ENCODE measurements at places on chromosomes 1 and 21.

DNA sequence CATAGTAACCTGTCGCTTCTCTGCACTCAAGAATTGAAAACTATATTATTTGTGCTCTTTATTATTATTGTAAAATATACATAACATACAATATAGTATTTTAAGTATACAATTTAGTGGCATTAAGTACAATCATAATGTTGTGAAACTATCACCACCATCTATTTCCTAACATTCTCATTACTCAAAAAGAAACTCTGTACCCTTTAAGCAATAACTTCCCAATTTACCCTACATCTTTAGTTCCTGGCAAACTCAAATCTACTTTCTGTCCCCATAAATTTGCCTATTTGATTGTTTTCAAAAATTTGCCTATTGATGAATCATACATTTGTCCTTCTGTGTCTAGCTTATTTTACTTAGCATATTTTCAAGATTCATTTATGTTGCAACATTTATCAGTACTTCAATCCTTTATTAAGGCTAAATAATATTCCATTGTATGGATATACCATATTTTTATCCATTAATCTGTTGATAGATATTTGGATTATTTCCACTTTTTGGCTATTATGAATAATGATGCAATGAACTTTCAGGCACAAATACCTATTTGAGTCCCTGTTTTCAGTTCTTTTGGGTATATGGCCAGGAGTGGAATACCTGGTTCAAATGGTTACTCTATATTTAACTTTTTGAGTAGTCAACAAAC, 99.6 kb upstream of the DMRTA2 start:
- no peak for DNase-seq

DNA sequence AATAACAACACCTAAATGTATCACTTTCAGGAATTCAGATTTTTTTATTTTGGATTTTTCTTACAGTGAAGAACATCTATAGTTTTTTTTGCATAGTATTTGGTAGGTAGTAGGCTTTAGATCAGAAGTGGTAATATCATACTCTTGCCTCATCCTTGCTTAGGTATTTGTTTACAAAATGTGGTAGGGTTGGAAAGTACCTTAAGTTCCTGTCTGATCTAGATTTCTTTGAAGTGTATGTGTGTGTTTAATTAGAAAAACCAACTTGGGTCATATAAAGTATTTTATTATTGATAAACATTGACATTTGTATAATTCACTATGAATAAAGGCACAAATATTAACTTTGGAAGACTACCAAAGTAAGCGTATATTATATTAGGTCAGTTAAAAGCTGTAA, 85.3 kb upstream of the GPR88 start:
- no peak for DNase-seq

DNA sequence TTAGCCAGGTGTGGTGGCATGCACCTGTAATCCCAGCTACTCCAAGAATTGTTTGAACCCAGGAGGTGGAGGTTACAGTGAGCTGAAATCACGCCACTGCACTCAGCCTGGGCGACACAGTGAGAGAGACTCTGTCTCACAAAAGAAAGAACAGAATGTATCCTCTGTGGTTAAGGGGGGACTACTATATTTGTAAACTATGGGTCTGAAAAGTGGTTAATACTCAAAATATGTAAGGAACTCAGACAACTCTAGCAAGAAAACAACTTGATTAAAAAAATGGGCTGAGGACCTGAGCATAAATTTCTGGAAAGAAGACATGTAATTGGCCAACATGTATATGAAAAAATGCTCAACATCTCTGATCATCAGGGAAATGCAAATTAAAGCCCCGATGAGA, 11.2 kb downstream of the FNBP1L start:
- no peak for DNase-seq

- DNase-seq: no peak
Observed at GRCh38 chr1:7707527-7707926, 63.6 kb upstream of the VAMP3 start.

DNA sequence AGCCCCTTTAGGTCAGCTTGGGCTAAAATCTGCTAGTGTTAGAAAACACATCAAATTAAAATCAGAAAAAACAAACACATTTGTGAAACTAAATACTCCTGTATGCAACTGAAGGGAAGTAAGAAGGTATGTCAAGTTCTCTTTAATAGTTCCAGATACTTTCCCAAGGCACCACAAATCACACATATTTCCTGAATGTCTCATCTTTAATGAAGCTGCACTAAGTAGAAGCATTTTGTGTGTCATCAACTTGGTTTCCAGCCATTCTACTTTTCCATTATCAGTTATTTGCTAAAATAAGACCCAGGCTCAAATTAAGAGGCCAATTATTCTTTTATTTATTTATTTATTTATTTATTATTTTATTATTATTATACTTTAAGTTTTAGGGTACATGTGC, 34.7 kb downstream of the CRB1 start:
- DNase-seq: no peak

DNA sequence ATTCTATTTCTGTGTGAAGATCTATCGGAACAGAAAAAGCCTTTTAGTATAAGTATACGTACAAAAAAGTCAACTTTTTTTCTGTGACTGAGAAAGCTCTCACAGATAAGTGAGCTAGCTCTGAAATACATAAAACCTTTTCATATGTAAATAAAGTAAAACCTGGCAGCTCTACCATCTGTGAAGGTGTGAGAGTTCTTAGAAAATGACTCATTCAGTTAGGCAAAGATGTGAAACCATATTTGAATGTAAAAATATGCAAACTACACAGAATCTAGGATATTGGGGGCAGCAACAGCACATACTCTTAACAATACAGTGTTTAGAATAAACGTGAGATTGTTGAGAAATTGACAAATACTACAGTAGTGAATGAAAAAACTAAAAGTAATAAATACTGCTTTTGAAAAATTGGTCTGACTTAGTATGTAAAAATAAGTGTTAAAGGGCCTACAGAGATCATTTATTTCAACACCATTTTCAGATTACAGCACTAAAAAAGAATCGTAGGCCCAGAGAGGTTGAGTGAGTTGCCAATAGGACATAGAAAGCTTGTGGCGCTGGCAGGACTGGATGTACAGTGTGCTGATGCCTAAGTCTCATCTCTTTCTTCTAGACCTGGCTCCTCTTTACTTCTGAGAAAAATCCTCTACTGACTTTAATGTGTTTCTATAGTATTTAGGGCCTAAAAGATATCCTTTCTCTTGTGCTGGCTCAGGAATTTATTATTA, 19.8 kb downstream of the ATP6V1G3 start:
- DNase-seq: no peak

DNA sequence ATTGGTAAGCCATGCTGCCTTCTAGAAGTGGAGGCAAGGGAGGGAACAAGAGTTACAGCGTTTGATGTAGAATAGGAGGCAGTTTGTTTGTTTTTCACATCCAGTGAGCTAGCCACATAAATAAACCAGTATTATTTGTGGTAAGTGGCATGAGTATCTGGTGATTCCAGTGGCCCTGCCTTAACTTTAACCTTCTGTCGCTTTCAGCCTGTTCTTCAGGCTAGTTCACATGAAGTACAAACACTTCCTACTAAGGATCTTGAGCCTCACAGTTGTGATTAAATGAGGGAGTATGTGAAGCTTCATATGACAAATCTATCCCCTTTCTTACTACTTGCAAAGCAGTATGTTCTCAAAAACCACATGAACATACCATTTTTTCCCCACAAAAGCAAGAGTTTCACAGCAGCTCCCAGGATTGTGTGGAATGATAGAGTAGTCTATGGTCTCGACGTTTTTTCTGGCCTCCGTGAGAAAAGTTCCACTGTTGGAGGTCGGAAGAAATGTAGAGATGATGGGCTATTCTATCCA, 59.5 kb downstream of the PHACTR4 start:
- DNase-seq: no peak

DNA sequence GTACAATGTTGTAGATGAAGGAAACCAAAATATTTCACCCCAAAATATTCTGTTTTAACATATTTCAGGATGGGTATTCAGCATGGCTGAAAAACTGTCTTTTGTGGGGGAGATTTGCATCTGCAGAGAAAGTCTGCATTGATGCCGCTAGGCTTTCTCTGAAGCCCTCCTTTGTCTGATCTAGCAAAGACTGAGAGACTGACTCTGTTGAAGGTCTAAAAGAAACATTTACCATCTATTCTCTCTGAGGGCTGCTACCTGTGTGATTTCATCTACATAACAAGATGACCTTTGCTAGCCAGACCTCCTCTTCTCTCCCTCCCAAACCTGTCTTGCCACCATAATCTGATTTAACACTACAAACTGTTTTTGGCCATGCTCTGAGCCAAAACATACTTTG, 12.4 kb upstream of the MT1HL1 start:
- DNase-seq: no peak
